CD4-positive, alpha-beta T cell treated with Interleukin-17A for 1 hour (primary cell): ENCODE measurements at places on chromosomes 3 and 15.

DNA sequence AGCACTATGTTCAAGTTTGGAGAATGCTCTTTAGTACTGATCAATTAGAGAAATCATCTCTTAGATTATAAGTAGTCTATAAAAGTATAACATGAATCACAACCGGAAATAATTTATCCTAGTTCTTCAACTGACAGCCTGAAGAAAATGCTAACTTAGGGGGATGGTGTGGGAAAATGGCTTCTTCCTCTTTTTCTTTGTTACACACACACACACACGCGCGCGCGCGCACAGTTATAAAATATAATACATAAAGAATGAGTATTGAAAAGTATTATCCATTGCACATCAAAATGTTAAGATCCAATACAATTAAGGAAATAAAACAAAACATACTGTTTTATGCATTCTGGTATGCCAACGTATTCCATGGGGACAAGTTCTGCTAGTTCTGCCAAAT is 11.2 kb upstream of the GTF2A2 start:
- DNase-seq = no peak

DNA sequence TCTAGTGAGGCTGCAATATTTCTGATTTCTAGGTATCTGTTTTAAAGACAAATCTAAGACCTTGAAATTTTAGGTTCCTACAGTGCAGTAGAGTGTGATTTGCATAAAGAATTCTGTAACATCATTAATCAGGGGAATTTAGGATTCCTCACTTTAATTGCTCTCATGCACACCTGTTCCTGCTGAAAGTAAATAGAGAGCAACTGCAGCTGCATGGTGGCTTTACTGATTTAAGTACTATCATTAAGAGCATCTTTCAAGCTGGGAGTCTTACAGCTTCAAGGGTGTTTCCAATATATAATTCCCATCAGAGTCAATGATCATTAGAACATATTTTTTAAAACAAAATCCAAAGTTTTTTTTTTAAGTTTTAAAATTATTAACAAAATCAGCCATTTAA is 36.0 kb upstream of the C3orf70 start:
- no peak for DNase-seq

- no peak for DNase-seq
These were observed 22.2 kb upstream of the MAP3K13 start for GRCh38 chr3:185340751-185341150.

DNA sequence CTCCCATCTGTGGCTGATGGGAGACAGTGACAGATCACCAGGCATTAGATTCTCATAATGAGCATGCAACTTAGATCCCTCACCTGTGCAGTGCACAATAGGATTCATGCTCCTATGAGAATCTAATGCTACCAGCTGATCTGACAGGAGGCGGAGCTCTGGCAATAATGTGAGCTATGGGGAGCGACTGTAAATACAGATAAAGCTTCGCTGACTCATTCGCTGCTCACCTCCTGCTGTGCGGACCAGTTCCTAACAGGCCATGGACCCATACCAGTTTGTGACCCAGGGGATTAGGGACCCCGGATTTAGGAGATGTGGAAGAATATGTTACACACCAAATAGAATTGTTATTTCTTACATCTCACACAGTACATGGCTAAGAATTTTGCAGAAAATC is 6.7 kb downstream of the ARGFX start:
- no peak for DNase-seq

GRCh38 chr3:46409739-46410489 is 2.9 kb downstream of the CCRL2 start:
- no peak for DNase-seq
